ENCODE measurements at places on chromosomes 2 and 18.

DNA sequence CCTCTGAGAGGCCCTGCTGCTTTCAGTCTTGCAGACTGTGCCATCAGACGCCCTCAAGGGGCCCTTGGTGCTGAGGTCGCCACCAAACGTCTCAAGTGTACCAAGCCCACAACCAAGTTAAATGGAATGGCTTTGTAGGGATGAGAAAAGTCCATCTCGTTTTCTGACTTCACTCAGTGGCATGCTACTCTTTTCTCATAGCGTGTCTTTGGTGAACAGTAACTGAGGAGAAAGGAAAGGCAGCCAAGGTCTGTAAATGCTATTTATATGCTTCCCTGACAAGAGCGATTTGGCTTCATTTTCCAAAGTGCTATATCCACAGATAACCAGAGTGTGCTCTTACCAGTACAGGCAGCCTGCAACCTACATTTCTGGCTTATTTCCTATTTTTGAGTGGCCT is 123.0 kb downstream of the MTX2 start:
- DNase-seq, result no peak

DNA sequence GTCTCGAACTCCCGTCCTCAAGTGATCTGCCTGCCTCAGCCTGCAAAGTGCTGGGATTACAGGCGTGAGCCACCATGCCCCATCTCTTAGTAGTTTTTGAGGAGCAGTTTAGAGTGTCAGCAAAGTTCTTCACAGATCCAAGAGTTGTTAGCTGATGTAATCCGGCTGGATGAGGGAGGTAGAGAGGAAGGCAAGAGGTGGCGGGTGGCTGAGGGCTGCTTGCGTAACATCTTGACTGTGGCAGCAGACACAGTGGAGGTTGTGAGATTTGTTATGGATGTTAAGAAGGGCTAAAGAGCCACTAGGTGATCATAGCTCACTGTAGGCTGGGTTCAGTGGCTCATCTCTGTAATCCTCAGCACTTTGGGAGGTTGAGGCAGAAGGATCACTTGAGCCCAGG is 19.5 kb upstream of the FAM136A start:
- no peak for DNase-seq

DNA sequence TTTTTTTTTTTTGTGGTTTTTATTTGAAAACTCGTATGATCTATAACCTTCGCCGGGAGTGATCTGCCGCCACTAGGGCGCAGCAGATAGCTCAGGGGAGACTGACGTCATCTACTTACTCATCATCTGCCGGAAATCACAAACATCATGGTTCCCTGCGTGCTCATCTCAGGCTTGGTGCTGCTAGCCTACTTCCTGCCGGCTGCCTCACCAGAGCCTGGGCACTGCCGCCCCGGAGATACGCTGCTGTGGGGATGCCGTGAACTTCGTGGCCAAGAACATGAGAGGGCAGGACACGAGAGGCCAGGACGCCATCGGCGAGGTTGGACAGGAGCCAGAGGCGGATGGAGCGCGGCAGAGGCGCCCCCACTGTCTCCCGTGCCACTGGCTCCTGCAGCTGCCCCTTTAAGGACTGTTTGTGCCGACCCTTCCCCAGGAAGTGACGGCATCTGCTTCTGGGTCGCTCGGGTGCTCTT is 68.8 kb downstream of the DOK6 start:
- no peak for DNase-seq

DNA sequence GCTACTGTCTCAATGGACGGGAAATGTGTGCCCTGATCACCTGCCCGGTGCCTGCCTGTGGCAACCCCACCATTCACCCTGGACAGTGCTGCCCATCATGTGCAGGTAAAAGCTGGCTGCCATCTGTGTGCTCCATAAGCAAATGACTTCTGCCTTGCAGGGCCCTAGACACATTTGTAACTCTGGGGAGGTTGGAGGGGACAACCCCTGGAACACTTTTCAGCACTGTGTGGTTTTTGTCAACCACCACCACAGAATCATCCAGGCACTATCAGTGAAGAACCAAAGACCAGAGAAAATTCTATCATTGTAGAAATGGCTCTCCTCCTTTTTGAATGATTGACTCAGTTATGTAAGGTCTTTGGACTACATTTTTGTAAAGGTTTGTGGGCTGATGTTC is 84.3 kb downstream of the FEZ2 start:
- no peak for DNase-seq

GRCh38 chr2:5562426-5562825 is 129.8 kb upstream of the SOX11 start:
- no peak for DNase-seq

GRCh38 chr2:38978296-38978903 is 88.7 kb downstream of the ARHGEF33 start:
- no peak for DNase-seq

GRCh38 chr2:3427272-3427671 is 47.8 kb downstream of the TRAPPC12 start:
- no peak for DNase-seq

DNA sequence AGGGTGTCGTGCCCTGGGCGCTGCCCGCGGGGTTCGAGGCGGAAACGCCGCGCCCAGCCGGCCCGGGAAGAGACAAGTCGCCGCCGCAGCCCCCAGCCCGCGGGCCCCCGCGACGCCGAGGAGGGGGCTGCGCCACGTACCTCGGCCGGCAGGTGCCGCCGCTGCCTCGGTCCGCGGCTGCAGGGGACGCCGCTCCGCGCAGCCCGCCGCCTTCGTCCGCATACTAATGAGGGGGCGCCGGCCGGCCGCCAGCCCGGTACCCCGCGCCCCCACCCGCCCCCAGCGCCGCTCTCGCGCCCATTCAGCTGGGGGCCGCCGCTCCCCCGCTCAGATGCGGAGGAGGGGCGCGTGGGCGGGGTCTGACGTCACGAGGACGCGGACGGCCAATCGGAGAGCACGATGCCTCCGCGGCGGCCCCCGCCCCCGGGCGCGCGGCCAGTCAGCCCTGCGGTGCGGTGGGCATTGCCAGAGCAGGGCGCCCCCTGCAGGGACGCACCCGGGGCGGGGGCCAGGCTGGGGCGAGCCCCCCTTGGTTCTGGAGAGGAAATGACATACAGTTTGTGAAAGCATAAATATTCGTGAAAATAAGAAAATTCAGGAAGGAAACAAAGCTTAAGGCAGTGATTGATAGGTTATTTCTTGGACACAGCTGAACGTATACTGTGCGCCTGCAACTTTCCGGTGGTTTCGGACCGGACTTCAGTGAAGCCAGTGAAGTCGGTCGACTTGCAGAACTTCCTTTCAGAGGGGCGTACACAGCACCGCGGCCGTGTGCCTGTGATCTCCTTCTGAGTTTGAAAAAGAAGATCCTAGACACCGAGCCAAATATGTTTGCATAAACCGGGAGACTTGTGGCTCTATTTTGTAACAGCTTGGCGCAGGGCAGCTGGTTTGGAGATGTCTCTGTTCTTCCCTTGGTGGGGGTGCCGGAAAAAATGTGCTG is at the start of gene ST3GAL5:
ST3GAL5 (minus strand) TSS at position 307 of the 943 bp plus-strand sequence; CDS start at position 222, 85 bp downstream.
- no peak for DNase-seq

GRCh38 chr18:56176751-56177150 is 461.6 kb downstream of the TXNL1 start:
- DNase-seq, result no peak

DNA sequence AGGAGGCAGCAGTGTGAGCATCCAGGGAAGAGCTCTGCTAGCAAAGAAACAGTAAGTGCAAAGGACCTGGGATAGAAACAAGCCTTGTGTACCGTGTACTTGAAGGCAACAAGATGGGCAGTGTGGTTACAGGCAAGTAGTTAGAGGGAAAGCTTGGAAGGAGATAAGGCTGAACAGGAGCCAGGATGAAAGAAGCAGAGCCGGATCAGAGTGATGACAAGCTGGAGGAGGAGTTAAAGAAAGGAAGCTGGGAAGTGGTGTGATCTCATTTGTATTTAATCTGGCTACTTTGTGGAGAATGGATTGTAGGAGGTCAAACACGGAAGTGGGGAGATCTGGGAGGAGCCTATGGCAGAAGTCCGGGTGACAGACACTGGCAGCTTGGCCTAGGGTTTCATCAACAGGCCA is 44.7 kb upstream of the VPS54 start:
- no peak for DNase-seq

GRCh38 chr2:20370191-20370590 is 19.5 kb upstream of the PUM2 start:
- no peak for DNase-seq

- no peak for DNase-seq
Observed at GRCh38 chr2:96123936-96124335, 7.6 kb upstream of the ADRA2B start.

DNA sequence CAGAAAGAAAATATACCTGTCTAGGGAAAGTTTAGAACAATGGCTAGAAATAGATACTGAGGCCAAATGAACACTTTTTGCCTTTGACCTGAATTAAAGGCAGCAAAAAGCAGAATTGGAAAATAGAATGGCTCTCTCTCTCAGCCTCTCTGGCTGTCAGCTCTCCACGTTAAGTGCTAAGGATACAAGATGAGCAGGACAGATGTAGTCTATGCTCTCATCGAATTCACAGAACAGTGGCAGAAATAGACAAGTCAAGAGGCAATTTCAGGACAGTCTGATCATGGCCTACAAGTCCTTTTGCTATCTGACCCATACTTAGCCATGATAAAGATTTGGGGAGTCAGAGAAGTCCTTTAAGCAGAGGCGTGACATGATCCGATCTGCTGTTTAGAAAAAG is 120.2 kb upstream of the CREB1 start:
- no peak for DNase-seq

- no peak for DNase-seq
Observed at GRCh38 chr18:70243131-70243929, 37.8 kb upstream of the RTTN start.
